NCI-H510A (cell line): ENCODE measurements at places on chromosomes 12 and 14.

- no peak for DNase-seq
These were observed 4.9 kb downstream of the BMP4 start for GRCh38 chr14:53951627-53952303.

GRCh38 chr12:105357162-105357691 lies 26.7 kb downstream of the C12orf75 start:
- no peak for DNase-seq

DNA sequence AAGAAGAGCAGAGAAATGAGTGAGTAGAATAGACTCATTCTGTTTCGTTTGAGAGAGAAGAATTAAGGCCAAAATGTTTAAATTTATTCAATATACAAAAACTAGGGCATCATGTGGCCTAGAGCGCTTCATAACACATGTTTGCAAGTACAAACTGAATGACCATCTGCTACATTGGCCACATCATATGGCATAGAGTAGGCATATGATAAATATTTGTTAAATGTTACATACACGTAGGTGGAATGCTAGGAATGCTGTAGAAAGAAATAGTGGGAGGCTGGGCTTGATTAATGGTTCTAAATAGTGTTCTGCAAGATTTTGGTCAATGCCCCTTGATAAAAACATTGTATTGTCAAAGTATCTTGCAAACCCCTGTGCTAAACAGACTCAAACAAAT lies 10.8 kb downstream of the MGP start:
- DNase-seq: no peak

DNA sequence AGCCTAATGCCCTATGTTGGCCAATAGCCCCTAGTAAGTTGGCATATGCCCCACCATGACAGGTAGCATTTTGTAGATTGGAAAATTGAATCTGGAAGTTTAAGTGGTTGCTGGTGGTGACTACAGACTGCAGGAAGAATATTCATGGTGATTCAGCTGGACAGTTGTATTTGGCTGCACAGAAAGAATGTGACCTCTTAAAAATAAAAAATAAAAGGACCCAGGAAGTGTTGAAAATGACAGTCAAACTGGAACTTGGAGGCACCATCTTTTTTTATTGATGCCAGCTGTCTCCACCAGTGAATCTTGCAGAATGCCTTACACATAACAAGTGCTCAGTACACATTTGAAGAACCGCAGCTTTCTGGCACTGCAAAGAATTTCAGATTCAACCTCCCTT lies 73.9 kb downstream of the PRMT8 start:
- DNase-seq: no peak

DNA sequence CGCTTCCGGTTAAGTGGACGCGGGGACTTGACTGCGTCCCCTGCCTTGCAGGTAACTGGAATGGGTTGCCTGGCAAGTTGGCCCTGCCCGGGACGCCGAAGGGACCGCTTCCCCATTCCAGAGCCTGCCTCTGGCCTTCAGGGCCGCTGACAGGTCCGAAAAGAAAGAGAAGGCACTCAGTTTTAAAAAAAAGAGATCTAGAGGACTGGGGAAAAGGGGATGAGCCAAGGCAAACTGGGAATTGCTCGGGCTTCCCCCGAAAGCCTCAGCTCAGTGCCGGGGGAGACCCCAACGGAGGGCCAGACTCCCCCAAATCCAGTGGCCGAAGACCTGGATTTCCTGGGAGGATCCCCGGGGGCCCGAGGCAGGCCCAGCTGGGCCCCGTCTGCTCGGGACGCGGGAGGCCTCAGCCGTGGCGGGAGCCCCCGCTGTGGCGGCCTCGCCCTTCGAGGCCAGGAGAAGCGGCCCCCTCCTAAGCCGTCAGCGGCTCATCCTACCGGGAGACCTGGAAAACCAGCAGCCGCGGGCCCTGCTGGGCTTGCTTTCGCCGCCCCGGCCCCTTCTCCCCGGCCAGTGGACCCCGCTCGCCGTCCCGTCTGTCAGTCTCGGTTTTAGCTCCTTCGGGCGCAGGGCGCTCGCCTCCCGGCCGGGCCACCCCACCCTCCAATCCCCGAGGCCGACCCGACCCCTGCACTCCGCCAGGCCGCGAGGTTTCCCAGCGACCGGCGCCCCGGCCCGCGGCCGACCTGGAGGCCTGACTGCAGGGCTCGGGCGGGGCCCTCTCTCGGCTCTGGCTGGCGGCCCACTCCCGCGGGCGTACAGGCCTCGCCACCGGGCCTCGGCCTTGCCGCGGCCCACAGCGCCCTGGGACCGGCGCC lies 12.5 kb downstream of the OTX2 start:
- no peak for DNase-seq

- no peak for DNase-seq
These were observed 26.5 kb downstream of the PPP1R12A start for GRCh38 chr12:79908366-79908765.

DNA sequence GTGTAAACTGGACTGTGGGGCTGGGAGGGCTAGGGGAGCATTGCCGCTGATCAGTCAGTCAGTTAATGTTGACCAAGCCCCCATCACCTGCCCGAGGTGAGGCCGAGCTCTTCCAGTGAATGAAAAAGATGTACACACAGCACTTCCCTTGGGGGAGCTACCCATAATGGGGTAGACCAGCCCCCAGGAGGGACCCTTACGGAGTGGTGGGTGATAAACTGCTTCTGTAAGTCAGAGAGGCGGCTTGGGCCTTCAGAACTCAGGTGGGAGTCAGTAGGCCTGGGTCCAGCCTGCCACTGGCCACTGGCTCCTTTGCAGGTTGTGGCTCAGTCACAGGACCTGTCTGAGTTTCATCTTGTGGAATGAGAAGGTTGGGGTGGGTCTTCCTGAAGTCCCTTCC lies 43.5 kb downstream of the TSPAN9 start:
- no peak for DNase-seq

DNA sequence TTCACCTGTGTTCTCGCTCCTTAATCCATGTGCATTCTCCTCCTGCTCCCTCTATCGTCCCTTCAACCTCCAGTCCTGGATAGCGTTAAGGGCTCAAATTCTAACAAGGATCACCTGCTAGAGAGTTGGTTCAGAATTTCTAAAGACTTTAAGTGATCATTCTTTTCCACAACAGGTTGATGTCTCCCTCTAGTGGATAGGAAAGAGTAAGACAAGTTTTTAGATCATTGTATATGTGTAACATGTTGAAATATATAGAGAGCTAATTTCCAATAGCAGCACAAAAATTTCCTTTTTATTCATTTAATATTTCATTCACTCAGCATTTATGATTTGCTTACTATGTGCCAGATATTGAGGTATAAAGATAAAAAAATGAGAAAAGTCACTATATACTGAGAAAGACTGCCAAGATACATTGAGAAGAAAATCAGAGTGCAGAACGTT lies 9.3 kb upstream of the ESR2 start:
- DNase-seq: no peak

DNA sequence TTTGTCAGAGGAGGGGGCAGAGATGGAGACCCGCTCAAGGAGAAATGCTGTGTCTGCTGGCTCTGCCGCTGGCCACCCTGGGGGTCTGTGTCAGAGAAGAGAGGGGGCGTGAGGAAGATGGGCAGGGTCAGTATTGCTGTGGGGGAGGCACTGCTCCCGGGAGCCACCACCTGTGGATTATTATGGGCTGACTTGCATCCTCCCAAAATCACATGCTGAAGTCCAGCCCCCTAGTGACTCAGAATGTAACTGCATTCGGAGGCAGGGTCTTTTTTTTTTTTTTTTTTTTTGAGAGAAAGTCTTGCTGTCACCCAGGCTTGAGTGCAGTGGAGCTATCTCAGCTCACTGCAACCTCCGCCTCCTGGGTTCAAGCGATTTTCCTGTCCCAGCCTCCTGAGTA lies 12.3 kb downstream of the ABCD4 start:
- DNase-seq: no peak
